H54 (cell line): ENCODE measurements at places on chromosomes 3 and 15.

DNA sequence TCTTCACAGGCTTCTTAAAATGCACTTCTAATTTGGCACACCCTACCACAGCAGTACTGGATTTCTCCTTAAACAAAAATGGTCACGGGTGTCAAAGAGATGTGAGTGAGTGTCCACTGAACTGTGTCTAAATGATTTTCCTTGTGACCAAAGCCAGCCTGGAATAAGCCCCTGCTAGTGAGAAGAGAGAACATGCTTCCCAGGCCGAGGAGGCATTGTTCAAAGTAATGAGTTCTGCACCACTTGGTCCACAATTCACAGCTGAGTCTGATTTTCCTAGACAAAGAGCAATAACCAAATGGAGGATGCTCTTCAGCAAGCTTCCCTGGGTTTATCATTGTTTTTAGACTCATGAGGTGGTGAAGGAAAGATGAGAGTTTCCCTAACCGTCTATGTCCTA, 3.8 kb downstream of the PLCH1 start:
- DNase-seq: no peak

DNA sequence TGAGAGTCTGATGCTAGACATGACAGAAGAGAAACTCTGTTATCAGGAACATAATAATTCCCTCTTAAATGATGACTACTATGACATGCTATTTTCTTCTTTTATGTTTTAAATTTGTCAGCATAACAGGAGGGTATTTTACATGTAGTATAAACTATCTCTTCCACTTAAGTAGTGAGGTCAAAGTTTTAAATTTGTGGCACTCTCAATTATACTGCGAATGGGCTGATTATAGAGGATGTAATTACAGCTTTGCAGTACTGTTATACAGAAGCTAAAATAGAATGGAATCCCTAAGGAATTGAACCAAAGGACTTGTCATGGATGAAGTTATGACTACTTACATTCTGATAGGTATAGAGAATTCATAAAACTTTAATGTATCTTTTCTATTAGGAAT, 34.3 kb downstream of the CMSS1 start:
- DNase-seq: no peak

DNA sequence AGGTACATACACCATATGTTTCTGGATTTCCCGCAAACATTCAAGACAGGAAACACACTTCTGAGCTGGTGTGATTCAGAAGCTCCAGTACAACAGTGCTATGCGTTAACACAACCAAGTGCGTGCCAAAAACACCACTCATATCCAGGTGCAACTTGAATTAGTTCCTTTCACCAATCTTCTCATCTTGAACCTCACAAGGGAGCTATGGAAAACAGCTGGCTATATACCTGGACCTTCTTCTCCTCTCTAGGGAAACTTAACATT, 31.3 kb downstream of the SUSD5 start:
- DNase-seq: no peak

GRCh38 chr3:177133860-177134815, 63.1 kb downstream of the TBL1XR1 start:
- no peak for DNase-seq

- no peak for DNase-seq
Observed at GRCh38 chr3:168065569-168065968, 30.2 kb downstream of the GOLIM4 start.

DNA sequence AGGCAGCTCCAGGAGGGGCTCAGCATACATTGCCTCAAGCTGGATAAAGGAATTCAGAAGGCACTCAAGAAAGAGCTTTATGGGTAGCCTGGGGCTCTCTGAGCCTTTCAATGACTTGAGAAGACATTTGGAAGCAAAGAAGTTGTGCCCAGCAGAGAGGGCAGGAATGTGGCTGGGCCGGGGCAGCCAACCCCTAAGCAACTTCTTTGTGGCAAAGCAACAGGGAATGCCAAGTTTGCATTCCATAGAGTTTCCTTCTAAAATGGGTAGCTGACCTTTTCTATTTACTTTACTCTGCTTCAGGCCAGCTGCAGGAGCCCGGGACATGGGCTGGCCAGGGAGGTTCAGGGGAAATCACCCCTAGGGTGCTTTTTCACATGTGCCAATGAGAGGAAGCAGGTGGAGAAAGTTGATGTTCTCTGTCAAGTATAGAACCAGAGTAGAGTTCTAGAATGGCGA, 45.6 kb downstream of the CCDC12 start:
- no peak for DNase-seq

- no peak for DNase-seq
Observed at GRCh38 chr3:107989661-107990060, 101.2 kb downstream of the CD47 start.

GRCh38 chr3:189368384-189368783, 196.6 kb downstream of the TPRG1 start:
- DNase-seq: no peak

- no peak for DNase-seq
Observed at GRCh38 chr3:179738998-179739397, 86.2 kb downstream of the USP13 start.

GRCh38 chr15:39835550-39835949, 52.9 kb upstream of the FSIP1 start:
- DNase-seq: no peak

GRCh38 chr15:71685420-71685993, 124.8 kb upstream of the NR2E3 start:
- no peak for DNase-seq

- no peak for DNase-seq
Observed at GRCh38 chr3:62238003-62238402, 135.3 kb downstream of the FEZF2 start.

DNA sequence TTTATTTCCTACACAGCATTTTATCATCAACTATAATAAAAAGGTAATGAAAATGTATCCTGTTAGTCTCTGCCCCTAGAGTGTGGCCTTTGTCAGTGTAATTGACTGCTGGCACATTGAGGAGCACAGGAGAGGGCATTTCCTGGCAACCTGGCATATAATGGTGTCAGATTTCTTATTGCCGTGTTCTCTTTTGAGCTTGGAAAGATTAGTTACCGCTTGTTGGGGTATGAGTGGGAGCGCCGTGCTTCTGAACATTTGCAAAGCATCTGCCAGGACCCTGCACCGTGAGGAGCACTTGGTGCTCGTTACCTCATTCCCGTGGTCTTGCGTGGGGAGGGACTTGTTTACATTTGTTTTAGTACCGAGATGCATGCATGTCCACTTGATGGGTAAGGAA, 124.4 kb downstream of the PTPRG start:
- no peak for DNase-seq

DNA sequence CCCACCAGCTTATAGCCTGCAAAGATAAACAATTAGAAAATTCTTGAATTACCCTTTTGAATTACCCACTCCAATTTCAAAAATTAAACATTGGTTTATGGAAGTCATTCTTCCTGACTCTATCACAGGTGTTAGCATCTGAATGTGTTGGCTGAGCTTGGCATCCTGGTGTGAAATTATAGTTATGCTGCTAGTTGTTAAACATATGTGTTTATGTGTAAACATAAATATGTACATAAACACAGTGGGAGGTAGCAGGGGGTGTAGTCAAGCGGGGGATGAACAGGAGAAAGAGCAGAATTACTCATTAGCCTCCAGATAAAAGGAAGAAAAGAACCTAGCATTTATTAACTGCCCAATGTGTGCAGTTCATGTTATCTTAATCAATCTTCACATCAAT, 530.2 kb downstream of the MCTP2 start:
- no peak for DNase-seq

DNA sequence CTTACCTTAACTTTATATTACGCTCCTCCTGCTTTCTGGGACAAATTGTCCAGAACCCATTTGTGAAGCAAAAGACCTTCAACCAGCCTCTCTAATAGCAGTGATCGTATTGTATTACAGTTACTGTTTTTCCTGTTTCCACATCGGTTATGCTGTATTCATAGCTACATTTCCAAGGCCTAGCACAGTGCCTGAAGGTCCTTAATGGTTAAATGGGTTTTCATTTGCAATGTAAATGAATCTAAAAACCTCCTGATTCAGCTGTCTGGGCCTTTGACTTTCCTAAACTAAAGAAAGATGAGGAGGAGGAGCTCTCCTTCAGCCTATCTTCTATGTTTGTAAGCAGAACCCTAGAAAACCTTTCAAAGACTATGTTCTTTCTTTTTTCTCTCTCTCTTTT, 99.1 kb downstream of the LRRC28 start:
- no peak for DNase-seq

GRCh38 chr3:90062016-90062415, 954.6 kb downstream of the EPHA3 start:
- DNase-seq: no peak

DNA sequence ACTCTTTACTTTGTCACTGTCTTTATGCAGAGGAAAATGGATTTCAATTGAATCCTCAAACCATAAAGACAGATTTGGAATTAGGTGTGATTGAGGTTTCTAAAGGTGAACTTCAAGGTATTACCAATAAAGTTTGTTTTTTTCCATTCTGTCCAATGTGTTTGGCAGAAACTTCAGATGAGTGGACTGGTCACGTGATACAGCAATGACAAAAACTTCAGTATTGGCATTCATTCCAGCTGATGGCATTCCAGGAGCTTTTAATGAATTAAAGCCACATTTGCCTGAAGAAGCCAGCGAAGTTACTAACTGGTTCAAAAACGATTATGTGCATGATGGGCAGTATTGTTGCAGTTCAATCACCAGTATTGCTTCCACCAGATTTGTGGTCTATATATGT, 4.5 kb upstream of the MASP1 start:
- no peak for DNase-seq

- no peak for DNase-seq
Observed at GRCh38 chr3:171401432-171401831, 58.8 kb downstream of the TNIK start.

DNA sequence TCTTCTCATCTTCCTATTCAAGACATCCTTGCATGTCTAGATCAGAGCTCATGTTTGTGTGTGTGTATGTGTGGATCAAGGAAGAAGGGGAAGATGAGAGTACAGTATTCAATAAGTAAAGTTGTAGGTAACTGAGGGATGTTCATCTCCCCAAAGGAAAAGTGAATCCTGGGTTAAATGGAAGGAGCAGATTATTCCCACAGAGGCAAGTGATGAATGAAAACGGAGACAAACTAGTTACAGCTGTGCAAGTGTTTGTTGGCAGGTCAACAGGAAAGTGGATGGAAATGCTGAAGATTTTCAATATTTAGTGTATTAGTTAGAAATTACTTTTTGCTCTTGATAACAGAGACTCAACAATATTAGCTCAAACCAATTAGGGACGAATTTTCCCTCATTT, 84.2 kb upstream of the PDZRN3 start:
- no peak for DNase-seq

GRCh38 chr3:58073301-58074108, 65.3 kb downstream of the FLNB start:
- DNase-seq: no peak

DNA sequence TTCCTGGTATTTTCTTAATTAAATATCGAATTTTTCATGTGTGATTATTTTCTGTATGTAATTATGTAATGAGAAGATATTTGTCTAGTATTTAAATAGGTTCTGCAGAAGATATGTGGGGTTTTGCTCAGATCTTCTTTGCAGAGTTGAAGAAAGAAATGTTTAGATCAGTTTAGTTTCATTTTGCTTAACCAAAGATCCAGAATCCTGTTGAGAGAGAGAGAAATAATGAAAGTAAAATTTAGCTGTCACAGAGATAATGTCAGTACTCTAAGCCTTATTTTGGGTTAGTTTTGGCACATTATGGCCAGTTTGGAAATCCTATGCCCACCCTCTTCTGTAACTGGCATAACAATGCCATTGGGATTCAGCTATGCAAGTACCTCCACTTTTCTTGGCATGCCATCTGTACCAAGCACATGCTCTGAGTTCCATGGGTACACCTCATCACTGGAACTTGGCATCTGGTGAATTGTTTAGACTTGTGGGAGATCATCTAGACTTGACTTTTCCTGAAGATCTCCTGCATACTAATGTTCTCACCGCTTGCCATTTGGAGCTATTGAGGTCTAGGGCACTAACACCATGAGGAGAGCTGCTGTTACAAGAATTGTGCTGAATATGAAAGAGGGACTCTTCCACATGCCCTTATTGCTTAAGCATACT, 30.9 kb downstream of the PLSCR1 start:
- no peak for DNase-seq

DNA sequence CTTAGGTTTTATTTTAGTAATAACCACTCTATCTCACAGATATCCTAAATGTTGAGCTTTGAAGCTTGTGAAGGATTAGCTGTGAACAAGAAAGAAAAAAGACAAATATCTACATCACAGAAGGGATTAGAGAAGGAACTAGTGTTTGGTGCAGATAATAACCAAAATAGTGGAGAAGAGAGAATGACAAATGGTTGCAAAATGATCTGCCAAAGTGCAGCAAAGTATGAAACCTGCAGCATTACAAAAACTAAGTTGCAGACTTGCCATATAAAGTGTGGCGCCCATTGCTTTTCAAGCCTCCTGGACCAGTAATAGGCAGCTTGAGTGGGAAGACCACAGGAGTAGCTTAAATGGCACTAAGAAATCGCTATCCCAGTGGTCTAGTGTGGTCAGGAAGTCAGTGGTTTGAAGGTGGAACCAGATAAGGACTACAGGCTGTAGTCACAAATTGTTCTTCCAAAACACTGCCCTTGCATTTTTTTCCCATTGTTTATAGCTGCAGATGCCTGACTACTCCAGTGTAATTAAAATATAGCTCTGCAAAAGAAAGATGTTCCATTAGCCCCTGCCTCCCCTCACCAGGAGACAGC, 20.7 kb downstream of the TPM1 start:
- DNase-seq: no peak

- DNase-seq: no peak
Observed at GRCh38 chr15:55991802-55992768, 1.3 kb downstream of the NEDD4 start.

GRCh38 chr15:35958975-35959374, 413.0 kb upstream of the DPH6 start:
- DNase-seq: no peak

- no peak for DNase-seq
Observed at GRCh38 chr15:29945943-29946596, 123.8 kb upstream of the TJP1 start.

GRCh38 chr15:88181613-88182012, 74.9 kb downstream of the NTRK3 start:
- DNase-seq: no peak

GRCh38 chr3:142259359-142259758, 34.0 kb upstream of the GK5 start:
- no peak for DNase-seq

GRCh38 chr3:71896751-71897150, 111.8 kb upstream of the PROK2 start:
- no peak for DNase-seq

DNA sequence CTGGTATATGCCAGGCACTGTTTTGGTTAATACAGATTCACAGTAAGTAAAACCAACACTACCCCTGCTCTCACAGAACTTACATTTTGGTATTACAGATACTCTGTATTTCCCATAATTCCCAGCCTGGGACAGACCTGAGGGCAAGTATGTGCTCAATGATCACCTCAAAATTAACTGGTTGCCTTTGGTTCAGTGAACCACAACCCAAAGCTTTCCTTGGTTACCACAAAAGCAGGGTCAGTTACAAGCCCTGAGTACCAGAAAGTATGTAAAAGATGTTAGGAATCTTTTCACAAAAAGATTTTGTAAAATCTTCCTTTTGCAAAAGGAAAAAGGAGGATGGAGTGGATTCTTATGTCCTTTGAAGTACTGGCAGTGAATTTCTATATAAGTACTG, 72.2 kb upstream of the GUCA1C start:
- DNase-seq: no peak
